Hematopoietic multipotent progenitor cell (in vitro differentiated cells): ENCODE measurements at places on chromosomes 3 and 15.

- DNase-seq: no peak
Measured at GRCh38 chr3:147940405-147941193, 531.4 kb downstream of the ZIC1 start.

GRCh38 chr15:27820722-27821121, 278.4 kb downstream of the OCA2 start:
- DNase-seq: no peak

GRCh38 chr15:79406210-79406609, 25.9 kb upstream of the MINAR1 start:
- no peak for DNase-seq

DNA sequence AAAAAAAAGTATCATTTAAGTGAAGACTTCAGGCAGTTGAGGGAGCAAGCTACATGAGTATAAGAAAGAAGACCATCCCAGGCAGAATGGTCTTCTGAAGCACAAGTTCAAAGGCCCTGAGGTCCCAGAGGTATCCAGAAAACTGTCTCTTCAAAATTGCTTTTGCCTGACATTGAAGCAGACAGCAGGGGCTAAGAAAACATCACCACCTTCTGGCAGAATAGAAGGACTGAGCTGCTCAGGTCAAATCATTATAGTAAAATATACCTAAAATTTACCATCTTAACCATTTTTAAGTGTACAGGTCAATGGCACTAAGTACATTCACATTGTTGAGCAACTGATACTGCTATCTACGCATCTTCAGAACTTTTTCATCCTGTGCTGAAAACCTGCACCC, 16.4 kb downstream of the GPR160 start:
- DNase-seq: no peak

DNA sequence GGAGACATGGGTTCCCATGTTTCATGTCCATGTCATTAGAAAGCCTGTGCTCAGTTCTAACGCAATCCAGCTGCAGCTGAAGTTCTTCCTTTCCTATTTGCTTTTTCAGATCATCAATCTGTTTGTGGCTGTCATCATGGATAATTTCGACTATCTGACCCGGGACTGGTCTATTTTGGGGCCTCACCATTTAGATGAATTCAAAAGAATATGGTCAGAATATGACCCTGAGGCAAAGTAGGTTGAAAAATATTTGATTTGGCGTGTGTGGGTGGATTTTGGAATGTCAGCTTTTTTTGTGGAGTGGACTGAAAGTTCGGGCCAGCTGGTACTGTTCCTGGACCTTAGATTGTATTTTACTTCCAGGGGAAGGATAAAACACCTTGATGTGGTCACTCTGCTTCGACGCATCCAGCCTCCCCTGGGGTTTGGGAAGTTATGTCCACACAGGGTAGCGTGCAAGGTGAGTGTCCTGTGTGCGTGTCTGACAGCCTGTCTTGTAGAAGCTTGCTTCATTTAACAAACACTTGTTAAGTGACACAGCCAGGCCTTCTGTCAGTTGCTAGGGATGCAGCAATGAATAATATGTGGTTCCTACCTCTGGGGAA, 69.6 kb downstream of the CHDH start:
- DNase-seq: no peak

GRCh38 chr3:109597444-109597843, 260.1 kb upstream of the DPPA4 start:
- no peak for DNase-seq

GRCh38 chr15:79700951-79701480, 195.8 kb downstream of the MTHFS start:
- no peak for DNase-seq

- no peak for DNase-seq
Measured at GRCh38 chr3:103991-104390, 92.6 kb upstream of the CHL1 start.

- no peak for DNase-seq
Measured at GRCh38 chr15:59177317-59177660, 29.4 kb upstream of the LDHAL6B start.

- no peak for DNase-seq
Measured at GRCh38 chr3:112561484-112561733, 353 bp downstream of the ATG3 start.

GRCh38 chr15:88450125-88450798, 16.9 kb downstream of the MRPL46 start:
- peak; percentile 73 for DNase-seq

- no peak for DNase-seq
Measured at GRCh38 chr3:150419959-150420358, 11.9 kb downstream of the TSC22D2 start.

DNA sequence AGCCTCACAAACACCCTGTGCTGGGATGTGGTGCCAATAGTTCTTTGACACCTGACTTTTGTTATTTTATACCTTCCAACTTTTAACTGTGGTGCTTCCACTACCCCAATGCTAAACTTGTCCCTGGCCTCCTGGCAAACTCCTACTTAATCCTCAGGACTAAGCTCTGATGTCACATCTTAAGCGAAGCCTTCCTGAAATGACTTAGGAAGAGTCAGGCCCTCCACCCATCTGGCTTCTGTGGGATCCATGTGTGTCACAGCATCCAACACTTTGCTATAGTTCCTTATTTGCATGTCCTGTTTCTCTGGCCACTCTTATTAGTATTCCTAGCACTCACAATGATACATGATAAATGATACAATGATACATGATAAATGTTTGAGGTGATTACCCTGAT, 133.2 kb downstream of the FILIP1L start:
- no peak for DNase-seq

DNA sequence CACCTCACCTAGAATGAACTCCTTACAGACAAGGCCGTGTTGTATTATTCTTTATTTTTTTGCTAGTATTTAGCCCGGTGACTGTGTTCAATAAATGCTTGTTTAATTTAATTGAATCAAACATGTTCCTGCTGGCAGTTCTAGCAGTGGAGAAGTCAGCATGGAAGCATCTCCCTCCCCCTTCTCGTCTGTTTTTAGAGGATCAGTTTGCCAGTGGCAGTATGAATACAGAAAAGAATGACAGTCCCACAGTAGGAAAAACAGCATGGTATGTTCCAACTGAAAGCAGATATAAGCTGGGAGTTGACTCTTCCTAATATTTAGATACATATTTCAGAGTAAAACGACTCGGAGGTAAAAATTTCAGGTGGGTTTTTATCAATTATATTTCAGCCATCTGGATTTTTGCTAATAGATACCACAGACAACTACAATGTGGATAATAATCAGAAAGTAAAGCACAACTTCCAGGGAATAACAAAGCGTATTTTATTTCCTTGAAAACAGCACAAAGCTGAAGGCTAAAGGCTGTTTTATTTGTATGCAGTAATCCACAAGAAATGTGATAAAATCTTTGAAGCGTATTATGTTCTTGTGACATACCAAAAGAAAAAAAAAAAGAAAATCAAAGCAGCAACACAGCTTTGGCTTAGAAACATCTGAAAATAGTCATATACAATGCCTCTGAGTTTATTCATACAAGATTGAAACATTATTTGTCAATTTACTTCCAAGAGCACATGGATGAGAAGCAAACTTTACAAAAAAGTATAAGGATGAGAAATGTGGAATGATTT, 244.5 kb upstream of the KCNMB2 start:
- no peak for DNase-seq

DNA sequence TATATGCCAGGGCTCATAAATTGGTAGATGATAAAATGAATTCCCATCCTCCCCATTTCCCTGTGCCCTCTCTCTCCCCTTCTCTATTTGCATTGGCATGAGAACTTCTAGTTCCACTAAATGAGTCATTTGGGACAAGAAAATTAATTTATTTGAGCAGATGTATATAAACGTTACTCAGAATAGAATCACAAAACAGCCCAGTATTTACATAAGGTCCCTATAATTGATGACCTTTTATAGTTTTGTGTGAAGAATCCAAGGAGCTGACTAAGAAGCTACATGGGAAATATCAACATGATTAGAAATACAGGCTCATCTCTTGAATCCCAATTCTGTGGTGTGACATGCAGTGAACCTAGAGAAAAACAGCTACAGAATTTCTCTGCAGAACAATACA, 617.7 kb upstream of the NR2F2 start:
- DNase-seq: no peak

DNA sequence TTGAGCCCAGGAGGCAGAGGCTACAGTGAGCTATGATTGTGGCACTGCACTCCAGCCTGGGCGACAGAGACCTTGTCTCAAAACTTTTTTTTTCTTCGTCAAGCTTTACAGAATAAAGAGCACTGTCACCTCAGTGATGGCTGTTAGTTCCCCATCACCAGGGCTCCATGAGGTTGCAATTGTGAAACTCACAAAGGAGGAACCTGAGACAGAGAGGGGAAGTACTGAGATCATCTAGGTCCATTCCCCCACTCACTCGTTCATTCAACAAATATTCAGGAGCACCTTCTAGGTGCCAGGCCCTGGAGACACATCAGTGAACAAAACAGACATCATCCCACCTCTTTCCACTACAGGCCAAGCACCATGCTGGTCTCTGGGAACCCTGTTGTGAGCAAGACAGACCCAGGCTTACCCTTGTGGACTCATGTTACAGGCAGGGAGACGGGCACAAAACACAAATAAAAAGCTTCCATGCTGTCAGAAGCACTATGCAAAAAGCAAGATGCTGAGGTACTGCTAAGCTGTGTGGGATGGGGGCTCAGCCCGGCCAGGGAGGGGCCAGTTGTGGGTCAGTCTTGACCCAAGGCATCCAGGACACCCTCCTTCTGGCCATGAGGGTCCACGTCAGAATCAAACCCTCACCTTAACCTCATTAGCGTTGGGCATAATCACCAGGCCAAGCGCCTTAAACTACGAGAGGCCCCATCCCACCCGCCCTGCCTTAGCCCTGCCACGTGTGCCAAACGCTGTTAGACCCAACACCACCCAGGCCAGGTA, 2.1 kb upstream of the RHO start:
- DNase-seq: no peak

DNA sequence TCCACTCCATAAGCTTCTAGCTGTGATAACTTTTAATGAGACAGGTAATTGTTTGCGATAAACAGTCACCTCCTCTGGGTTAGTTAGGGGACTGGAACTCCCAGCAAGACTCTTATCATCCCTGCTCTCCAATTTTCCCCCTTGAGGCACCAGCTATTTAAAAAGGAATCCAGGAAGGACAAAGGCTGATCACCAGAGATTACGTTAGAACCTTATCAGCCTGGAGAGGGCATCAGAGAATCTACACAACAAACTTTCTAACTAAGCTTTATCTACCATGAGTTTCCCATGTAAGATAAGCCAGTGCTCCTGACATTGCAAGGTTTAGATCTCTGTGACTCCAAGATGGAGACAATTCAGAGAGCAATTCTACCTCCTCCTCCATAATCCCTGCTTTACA, 31.3 kb downstream of the GPR176 start:
- DNase-seq: no peak

GRCh38 chr3:148092624-148093347, 604.9 kb upstream of the AGTR1 start:
- no peak for DNase-seq

DNA sequence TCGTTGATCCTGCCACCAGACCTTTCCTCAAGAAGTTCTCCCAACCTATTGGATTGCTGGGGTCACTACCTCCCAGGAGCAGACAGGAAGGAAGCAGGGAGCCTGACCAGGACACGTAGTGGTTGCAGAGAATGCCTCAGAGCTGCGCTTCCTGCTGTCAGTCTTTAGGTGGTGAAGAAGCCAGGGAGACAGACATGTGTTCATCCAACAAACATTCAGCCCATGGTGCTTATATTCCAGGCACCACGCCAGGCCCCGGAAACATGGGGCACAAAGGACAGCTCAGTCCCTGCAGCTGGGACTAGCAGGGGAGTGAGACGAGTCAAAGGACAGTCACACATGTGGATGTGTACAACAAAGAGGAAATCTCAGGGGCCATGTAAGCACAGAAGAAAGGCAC, 26.0 kb upstream of the CORO2B start:
- DNase-seq: no peak

DNA sequence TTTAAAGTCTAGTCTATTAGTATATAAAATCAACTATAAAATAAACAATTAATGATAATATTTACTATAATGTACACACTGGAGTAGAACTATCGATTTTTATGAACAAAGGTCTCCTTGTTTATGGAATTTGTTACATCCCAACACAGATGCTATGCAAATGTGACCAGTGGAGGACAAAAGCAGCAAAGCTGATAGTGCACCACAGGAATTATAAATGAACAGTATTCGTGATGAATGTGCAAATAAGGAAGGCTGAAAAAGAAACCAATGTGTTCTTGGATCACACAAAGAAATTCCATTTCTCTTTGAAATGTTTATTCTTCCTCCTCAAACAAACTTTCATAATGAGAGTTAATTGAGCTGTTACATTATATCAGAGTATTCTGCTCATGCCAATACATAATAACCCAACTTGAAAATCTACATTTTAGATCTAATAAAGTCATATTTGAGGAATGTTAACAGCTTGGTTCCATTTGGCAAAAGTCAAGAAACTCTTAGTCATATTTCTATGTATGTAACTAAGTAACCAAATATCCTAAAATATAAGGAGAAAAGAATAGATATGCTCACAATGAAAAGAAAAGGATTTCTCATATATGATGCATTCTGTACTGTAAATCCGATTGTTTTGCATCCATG, 79.3 kb downstream of the NEK10 start:
- DNase-seq: no peak

- DNase-seq: no peak
Measured at GRCh38 chr15:44794072-44794471, 57.7 kb downstream of the TRIM69 start.

DNA sequence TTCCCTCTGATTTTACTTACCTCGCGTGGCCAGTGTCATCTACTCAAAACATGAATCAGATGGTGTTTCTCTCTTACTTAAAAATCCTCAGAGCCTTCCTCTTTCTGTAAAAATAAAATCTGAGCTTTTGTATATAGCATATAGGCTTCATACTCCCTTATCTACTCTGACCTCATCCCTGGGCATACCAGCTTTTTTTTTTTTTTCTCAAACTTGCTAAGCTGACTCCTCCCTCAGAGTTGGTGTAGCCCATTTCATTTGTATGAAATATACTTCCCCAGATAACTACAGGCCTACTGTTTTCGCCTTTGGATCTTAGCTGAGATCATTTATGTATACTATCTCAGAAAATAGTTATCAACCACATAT, 648.9 kb upstream of the ALCAM start:
- DNase-seq: no peak

GRCh38 chr3:109098079-109098644, 19.8 kb downstream of the MORC1 start:
- no peak for DNase-seq

GRCh38 chr15:88838667-88839066, 35.4 kb downstream of the ACAN start:
- DNase-seq: no peak
